ENCODE measurements at places on chromosomes 2 and 18. TPM values are rescaled to one million over a fixed set of nuclear protein-coding genes. Genes with fewer than 3 reads are reported as not detected.

DNA sequence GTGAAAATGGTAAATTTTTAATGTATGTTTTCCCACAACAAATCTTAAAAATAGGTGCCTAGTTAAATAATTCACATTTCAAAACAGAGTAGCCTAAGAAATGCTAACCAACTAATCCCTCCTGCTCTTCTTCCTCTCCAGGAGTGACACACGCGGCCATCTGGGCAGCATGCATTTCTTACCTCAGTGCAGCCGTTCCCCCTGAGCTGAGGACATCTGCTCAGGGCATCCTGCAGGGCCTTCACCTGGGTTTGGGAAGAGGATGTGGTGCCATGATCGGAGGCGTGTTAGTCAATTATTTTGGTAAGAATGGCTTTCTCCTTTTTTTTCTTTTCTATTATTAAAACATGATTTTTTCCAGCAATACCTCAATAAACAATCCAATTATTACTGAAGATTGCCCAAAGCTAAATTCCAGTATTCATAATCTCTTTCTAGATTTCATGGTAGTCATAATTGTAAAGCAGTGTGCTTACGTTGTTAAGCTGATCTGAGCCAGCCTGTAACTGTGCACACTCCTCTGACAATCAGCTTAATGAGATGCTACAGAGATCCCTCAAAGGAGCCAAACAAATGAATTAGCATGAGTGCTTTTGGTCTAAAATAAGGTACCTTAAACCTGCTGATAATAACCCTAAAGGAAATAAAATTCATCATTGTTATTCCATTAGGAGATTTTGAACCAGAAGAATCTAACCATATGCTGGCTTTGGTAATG, 45.8 kb downstream of the NEMP2 start:
- no peak for DNase-seq

GRCh38 chr2:133635131-133635530, 66.9 kb upstream of the NCKAP5 start:
- DNase-seq, result no peak

- DNase-seq, result peak; percentile 18
Observed at GRCh38 chr18:7452331-7452730, 114.8 kb upstream of the PTPRM start.

DNA sequence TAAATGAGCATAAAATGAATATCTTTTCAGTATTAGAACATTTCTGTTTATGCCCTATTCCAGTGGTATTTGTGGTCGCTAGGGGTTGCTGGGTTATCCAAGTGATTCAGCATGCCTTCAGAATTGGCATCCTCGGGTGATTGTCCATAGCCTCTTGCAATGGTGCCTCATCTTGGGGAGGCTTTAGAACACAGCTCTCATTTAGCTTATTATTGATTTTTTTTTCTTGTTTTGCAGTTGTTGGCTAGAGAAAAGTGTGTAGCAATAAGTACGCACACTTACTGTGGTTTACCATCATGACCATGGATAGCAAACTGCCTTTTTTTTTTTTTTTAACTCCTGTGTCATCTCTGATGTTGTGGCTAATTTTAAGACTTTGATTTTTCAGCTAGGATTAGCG, 33.6 kb downstream of the PLEKHA3 start:
- DNase-seq, result no peak

GRCh38 chr2:184304006-184304405, 294.3 kb upstream of the ZNF804A start:
- no peak for DNase-seq

- no peak for DNase-seq
Observed at GRCh38 chr2:41878716-41879234, 169.0 kb upstream of the PKDCC start.

DNA sequence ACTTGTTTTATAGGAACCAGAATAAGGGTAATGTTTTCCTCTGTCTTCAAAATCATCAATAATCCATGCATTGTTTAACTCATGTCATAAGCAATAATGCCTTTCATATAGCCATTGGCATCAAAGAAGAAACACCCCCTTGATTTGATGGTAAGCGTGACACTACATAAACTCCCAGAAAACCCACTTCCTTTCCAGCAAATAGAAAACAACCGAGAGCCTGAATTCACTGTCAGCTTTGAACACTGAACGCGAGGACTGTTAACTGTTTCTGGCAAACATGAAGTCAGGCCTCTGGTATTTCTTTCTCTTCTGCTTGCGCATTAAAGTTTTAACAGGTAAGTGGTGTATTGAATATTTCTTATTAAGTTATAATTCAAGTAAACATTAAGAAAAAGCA, at the start of gene ICOS:
Gene ICOS (plus strand): TSS at position 229 of the 400 bp plus-strand sequence. CDS start 52 bp downstream, at position 281.
- no peak for DNase-seq

DNA sequence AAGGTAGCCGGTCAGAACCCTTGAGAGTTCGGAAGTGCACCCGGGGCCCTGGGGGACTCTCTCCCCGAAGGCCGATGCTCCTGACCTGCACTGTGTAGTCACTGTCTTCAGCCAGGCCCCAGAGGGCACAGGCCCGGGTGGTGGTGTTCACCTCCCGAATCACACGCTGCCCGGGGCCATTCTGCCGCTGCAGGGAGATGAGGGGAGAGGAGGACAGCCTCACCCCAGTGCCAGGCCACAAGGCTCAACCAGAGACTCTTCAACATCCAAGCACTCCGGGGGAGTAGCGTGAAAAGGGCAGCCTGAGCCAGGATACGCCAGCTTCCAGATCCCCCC, 1.1 kb downstream of the FNDC4 start:
- DNase-seq, result no peak

DNA sequence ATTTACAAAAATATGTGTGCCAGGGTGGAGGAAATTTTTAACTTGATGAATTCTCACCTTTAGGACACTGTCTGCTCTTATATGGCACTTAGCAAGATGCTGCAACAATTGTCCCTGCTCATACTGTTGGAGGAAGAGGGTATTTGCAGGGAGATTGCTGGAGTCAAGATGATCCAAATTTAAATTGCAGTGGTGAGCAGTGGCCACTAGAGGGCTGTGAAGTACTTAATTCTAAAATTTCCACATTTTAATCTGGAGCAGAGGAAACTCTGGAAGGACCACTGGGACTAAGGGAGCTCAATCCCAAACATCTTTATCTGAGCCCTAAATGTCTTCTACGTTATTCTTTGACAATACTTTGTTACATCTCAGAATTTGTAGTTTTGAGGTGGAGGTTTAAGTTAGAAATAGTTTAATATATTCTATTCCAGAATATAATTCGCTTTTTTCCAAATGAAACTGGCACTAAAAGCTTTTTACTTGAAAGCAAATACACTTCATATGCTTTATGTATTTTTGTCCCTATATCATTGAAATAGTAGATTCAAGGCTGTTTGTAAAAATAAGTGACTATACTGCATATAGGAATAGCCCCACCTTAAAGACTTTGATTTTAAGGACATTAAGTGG, 33.0 kb upstream of the PTH2R start:
- DNase-seq, result peak; percentile 43

GRCh38 chr18:35137632-35138031, 96.4 kb downstream of the MAPRE2 start:
- DNase-seq, result no peak

GRCh38 chr2:188481474-188481873, 189.8 kb downstream of the GULP1 start:
- no peak for DNase-seq

- DNase-seq, result no peak
Observed at GRCh38 chr2:112577756-112578155, 6.7 kb upstream of the CHCHD5 start.

DNA sequence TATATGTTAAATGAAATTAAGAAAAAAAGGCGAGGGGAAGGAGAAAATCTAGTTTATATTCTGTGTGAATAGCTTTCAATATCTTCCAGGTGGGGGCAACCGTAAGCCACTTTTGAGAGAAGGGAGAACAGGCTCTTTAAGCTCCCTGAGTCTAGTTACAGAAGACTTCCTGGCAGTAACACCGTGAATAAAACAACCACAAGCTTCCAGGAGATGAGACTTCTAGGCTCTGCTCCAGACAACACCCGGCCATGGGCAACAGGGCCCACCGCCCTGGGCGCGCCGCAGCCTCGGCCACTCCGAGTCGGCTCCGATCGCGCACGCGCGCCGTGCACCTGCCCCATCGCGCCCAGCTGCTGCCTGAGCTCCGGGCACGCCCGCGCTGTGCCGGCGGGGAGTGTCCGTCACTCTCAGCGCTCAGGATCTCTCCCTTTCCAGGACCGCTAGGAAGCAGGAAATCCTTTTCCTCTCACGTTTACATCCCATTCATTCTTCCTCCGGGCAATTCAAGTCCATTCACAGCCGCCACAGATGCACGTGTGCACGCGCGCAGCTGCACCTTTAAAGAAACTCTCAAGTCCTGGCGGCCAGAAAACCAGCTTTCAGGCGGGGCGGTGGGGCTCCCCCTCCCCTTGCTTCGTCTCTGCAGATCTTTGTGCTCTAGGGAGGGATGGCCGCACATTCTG, 19.4 kb upstream of the PAX3 start:
- peak; percentile 53 for DNase-seq

GRCh38 chr2:63875131-63875527, 33.4 kb downstream of the UGP2 start:
- no peak for DNase-seq

- no peak for DNase-seq
Observed at GRCh38 chr2:130851624-130852382, 15.1 kb downstream of the ARHGEF4 start.

GRCh38 chr2:231886071-231886681, 40.0 kb downstream of the NPPC start:
- DNase-seq, result no peak

GRCh38 chr18:59035591-59035990, 104.1 kb upstream of the SEC11C start:
- DNase-seq, result no peak

DNA sequence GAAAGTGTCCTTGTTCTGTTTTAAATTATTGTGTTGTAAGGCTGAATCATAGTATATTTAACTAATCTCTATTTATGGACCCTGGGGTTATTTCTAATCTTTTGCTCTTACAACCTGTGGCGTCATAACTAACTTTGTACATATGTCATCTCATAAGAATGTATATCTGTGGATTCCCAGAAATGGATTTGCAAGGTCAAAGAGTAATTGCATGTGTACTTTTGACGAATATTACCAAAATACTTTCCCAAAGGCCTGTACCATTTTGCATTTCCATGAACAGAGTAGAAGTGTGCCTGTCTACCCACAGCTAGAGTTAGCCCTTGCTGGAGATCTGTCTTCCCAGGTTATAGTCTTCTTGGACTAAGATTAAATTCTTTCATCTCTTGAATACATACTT, 42.8 kb downstream of the SEMA4F start:
- peak; percentile 27 for DNase-seq

- DNase-seq, result no peak
Observed at GRCh38 chr18:78732273-78733210, 247.1 kb upstream of the SALL3 start.

GRCh38 chr18:8375249-8375648, 234.0 kb upstream of the RAB12 start:
- DNase-seq, result no peak

DNA sequence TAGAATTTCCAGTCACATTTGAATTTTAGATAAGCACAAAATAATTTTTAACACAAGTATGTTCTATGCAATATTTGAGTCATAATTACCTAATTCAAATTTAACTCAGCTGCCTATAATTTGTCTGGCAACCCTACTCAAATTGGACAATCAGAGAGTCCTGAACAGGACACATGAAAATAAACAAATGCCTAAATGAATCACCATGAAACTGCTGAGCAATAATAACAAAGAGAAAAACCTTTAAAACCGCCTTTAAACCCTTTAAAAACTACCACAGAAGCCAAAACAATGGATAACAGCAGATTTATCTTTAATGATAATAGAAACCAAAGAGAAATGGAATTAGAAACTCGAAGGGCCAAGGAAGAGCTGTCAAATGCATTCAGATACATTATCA, 39.5 kb downstream of the ARL4C start:
- no peak for DNase-seq

DNA sequence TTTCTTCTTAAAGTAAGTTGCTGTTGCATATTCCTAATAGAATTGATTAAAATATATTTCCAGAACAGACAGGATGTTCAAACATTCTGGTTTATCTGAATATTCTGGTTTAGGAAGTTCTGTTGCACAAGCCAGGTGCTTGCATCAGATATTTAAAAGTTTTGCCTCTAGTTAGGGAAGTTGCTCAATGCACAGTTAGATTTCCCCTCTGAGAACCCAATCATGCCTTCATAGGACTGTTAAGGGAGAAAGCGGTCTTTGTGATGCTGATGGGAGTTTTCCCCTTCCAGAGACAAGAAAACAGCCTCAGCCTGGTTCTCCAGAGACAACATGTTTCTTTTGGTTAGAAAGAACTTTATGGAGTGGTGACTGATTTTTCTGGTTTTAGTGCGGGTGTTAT, 65.6 kb upstream of the REV1 start:
- DNase-seq, result no peak

GRCh38 chr18:37521510-37522465, 43.8 kb downstream of the CELF4 start:
- no peak for DNase-seq

GRCh38 chr2:172084395-172084644, 987 bp upstream of the DLX1 start:
- DNase-seq, result no peak

DNA sequence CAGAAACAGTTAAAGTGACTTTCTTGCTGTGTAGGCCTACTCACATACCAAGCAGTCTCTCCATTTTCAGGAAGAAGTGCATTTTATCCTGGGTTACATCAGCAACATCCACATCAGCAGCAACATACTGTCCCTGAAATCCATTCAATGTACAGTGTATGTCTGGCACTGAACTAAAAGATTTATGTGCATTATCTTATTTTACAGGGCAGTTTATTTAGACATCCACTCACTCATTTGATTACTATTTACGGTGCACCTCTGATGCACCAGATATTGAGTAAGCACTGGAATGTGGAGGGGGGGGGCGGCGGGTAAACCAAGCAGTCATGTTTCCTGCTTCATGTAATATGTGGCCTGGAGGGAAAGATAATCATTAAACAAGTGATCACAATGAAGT, 1128.2 kb downstream of the BCL11A start:
- DNase-seq, result no peak

GRCh38 chr2:42784204-42784880, 8.0 kb downstream of the HAAO start:
- DNase-seq, result no peak

GRCh38 chr18:32455361-32455760, 15.3 kb downstream of the GAREM1 start:
- DNase-seq, result no peak

Gene CDKL4
- total RNA-seq, result 0.29 TPM

Gene IAH1
- total RNA-seq, result 44.4 TPM

Gene ANO7
- total RNA-seq, result 4.9 TPM

Gene ZNF892
- 0.21 TPM for total RNA-seq

Gene PHLPP1
- total RNA-seq, result 18.5 TPM

Gene PLGLB2
- total RNA-seq, result not detected

Gene MC2R
- not detected for total RNA-seq

Gene SF3B1
- 499 TPM for total RNA-seq

Gene C2orf78
- not detected for total RNA-seq

Gene SPP2
- total RNA-seq, result not detected

Gene ITPRIPL1
- total RNA-seq, result 11.7 TPM

Gene RGPD4
- total RNA-seq, result not detected

Gene GTF2A1L
- not detected for total RNA-seq

Gene AQP12A
- total RNA-seq, result not detected

Gene UGT1A10
- 0.10 TPM for total RNA-seq

All from HepG2 (cell line).